ENCODE measurements at places on chromosomes 11 and 22.

- DNase-seq = no peak
Observed at GRCh38 chr22:30481711-30482110, 9.9 kb upstream of the SEC14L3 start.

DNA sequence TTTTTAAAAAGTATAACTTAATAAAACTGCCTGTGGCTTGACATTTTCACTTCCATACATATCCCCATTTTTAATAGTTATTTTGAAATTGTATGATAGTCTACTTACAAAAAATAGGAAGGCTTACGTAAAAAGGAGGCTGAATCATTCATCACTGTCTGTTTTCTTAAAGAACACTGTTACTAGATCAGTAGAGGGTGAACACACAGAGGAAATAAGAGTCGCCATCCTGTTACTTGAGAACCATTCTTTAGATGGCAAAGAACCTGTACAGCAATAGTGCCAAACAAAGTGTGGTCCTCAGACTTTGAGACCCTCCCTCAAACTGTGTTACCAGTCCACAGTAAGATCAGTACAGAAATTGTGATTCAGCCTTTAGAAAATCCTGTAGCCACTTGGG, 180.7 kb downstream of the PGR start:
- no peak for DNase-seq

DNA sequence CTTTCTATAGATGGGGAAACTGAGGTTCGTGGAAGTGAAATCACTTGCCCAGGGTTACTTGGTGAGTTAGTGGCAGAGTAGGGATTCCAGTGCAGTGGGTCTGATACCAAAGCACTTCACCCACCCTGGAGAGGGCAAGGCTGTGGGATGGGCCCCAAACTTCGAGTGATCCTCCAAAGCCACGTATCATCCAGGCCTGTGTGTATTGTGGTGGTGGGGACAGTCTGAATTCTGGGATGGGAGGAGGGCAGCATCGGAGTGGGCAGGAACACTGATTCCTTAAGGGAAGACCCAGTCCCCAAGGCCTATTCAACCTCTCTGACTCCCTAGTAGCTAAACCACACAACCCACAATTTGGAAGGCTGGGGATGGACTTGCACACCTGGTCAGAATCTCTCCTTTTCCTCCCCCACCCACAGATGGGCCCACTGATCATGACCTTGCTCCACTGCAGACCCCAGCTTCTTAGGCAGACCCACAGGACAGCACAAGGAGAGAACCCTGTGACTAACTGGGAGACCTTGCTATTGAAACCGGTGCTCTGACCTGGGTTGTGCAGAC, 11.5 kb downstream of the TMPRSS13 start:
- DNase-seq = no peak

- DNase-seq = peak; percentile 47
Observed at GRCh38 chr11:13745165-13745564, 76.7 kb downstream of the FAR1 start.

GRCh38 chr11:65340226-65340625, 6.6 kb downstream of the DPF2 start:
- no peak for DNase-seq

DNA sequence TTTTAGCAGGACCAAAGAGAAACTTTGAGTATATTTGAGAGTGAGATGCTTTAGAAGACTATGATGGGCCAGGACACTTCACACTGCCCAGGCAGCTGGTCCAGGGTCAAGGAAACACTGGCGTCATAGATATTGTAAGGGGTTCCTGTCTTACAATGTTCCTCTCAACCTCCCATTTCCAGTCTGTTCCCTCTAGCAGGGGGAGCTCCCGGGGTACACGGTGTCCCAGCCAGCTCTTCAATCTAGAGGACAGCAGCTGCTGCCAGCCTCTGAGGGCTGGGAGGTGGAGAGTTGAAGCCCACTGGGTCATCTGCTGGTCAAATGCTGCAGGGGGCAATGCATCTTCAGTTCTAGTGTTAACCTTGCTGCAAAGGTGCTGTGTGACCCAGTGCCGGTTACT, 40.7 kb upstream of the TIMP3 start:
- DNase-seq = no peak

- DNase-seq = no peak
Observed at GRCh38 chr11:18849406-18849805, 57.8 kb upstream of the PTPN5 start.

- no peak for DNase-seq
Observed at GRCh38 chr11:3773180-3773579, 24.2 kb downstream of the NUP98 start.

DNA sequence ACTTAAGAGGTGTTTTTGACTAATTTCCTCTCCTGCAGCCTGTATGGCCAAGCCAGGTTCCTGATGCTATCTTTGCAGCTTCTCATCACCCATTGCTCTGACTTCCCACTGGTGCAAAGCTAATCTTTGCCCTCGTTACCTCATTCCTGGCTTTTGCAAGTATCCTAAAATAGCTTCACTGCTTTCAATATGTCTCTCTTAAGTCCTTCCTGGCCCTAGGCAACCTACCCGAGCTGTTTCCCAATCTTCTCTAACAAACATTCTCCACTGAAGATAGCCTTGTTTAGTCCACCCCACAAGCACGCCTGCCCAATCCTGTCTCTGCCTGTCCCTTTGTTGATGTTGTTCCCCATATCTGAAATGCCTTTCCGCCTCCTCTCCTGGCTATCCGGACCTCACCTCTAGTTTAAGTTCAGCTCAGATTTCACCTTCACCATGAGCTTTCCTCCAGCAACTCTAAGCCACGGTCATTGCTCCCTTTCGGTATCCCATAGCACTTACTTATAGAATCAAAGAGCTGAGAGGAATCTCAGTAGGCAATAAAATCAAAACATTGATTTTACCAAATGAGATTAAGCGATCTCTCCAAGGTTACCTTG, 30.1 kb upstream of the CECR2 start:
- DNase-seq = no peak

GRCh38 chr11:75462117-75462653, 29.2 kb upstream of the KLHL35 start:
- no peak for DNase-seq

- DNase-seq = no peak
Observed at GRCh38 chr11:44589301-44589700, 23.8 kb downstream of the CD82 start.

GRCh38 chr11:91981995-91982394, 242.6 kb upstream of the FAT3 start:
- DNase-seq = no peak

DNA sequence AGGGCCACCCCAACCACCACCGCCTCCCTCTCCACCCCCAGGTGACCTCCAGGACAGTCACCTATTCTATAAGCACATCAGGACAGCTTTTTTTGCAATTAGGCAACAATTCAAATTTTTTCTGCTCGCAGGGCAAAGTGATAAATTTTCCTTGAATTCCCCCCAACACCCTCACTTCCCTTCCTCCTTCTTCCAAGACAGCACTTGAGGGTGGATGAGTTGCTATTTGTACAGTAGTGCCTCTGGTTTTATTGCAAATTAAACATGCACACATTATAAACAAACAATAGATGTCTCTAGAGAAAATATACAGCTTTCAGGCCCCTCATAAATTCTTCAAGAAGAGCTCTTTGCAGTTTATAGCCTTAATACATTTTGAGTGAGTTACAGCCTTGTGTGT, 80.9 kb upstream of the USP47 start:
- DNase-seq = no peak

DNA sequence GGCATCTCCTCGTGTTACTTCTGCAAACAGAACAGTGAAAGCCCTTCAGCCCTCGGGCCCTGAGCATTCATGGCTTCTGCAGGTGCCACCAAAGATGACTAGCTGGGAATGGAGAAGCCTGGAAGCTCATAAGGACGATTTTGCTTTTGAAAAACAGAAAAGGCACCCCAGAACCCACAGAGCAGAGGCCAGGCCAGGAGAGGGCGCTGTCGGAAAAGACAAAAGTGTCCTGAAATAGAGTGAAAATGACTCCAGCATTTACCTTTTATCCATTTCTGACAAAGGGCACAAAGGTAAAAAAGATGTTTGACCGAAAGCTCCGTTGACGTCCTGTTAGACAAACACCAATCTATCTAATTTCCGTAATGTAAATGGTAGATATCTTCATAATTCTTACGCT, 37.6 kb downstream of the ZNF195 start:
- peak; percentile 70 for DNase-seq

GRCh38 chr22:29587938-29588699, 7.2 kb upstream of the NIPSNAP1 start:
- no peak for DNase-seq

- DNase-seq = no peak
Observed at GRCh38 chr22:44805711-44806110, 53.3 kb downstream of the ARHGAP8 start.

- no peak for DNase-seq
Observed at GRCh38 chr11:133133050-133133449, 399.3 kb downstream of the OPCML start.

DNA sequence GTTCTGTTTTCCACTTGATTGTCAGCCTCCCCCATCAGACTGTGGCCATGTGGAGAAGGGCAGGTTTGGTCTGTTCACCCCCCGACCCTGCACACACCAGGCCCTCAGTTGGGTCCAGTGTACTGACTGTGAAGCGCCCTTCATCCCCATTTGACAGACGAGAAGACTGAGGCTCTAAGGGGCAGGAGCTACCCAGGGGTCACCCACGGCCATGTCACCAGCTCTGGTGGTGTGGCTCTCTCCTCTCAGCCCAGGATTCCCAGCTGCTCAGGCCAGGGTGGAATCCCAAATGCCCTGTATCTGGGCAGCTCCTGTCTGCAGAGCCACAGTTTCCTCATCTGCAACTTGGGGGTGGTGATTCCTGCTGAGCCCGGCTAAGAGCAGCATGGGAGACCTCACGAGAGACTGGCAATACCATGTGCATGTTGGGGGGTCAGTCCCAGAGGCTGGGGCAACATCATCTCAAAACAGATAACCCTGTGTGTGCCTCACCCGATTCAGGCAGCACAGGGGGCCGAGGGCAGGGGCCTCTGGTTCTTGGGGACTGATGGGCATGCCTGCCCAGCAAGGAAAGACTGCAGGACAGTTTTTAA, 46.6 kb downstream of the MN1 start:
- DNase-seq = no peak

DNA sequence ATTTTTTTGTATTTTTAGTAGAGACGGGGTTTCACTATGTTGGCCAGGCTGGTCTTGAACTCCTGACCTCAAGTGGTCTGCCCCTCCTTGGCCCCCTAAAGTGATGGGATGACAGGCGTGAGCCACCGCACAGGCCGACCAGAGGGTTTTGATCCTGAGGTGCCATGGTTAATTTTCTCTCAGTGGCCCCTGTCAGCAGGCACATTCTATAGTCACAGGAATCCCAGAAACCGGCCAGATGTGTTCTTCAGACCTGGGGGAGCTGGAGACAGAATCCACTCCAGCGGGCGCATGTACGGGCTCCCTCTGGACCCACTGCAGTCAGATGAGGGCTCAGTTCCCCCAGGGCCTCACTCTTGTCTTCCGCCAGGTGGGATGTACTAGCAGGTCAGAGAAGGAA, 17.0 kb downstream of the IGLL1 start:
- no peak for DNase-seq

- DNase-seq = no peak
Observed at GRCh38 chr22:48224332-48224731, 1461.9 kb downstream of the TBC1D22A start.

DNA sequence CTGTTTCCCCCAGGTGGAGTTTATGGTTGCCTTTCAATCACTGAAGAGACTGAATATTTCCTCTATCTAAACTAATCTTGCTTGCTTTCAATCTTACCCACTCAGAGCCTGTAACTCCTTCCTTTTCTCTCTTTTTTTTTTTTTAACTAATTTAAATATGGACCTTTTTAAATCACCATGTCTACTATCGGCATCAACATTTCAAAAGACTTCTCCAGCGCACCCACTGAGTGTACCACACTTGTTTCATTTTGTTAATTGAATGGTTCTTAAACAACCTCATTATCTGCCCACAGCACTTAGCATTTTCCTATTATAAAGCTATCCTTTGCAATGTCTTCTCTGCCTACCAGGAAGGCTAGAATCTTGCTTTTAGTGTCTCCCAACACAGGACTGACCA, 1212.5 kb downstream of the LRRC4C start:
- DNase-seq = no peak

DNA sequence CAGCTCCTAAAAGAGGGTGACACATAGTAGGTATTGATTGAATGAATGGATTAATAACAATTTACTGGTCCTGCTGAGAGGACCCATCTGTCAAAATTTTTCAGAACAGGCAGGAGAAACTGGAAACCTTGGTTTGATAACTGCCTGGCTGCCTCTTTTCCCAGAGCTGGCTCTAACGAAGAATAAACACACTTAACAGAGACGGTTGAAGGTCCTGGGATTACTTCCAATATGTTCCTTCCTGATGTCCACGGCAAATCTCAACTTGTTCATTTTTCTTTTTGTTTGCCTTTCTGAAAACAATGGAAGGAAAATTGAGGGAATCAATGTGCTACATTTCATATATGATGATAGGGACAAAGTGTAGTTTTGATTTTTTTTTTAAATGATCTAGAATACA, 76.5 kb upstream of the SYT13 start:
- no peak for DNase-seq

DNA sequence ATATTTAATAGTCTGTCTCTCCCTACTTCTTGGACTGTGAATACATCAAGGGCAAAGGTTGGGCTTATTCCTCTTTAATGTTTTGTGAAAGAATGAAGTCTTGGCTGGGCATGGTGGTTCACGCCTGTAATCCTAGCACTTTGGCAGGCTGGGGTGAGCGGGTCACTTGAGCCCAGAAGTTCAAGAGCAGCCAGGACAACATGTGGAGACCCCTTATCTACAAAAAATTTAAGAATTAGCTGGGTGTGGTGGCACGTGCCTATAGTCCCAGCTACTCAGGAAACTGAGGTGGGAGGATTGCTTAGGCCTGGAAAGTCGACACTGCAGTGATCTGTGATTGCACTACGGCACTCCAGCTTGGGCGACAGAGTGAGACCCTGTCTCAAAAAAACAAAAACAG, 20.2 kb downstream of the RNF121 start:
- DNase-seq = no peak

DNA sequence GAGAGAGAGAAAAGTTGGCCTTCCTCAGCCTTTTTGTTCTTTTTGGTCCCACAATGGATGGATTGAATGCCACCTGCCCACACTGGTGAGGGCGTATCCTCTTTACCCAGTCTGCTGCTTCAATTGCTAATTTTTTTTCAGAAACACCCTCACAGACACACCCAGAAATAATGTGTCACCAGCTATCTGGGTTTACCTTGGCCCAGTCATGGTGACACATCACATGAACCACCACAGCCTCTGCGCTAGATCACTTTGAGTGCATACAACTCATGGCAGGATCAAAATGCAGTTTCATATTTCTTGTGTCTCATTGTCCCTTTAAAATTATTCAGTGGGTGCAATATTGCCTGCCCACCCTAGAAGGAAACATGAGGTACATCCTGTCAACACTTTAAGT, 63.3 kb downstream of the ADAMTS15 start:
- DNase-seq = no peak

GRCh38 chr22:27802346-27803073, 954 bp upstream of the MN1 start:
- DNase-seq = no peak

GRCh38 chr11:10751581-10751940, 515 bp downstream of the CTR9 start:
- DNase-seq = peak; percentile 25
